Frontal cortex (tissue), 4 donors: ENCODE measurements at places on chromosomes 5 and 9. TPM values are rescaled to one million over a fixed set of nuclear protein-coding genes. Genes with fewer than 3 reads are reported as not detected.

PCDHA6 gene
- 17.1 TPM for total RNA-seq

GFPT2 gene
- total RNA-seq, result 11.0 TPM

ADAMTS16 gene
- 3.7 TPM for total RNA-seq

AK8 gene
- 1.2 TPM for total RNA-seq

SH2D3C gene
- total RNA-seq, result 6.1 TPM

TAL2 gene
- 13.5 TPM for total RNA-seq

BASP1 gene
- total RNA-seq, result 411 TPM

ARL14EPL gene
- total RNA-seq, result not detected
